ENCODE measurements at places on chromosomes 11 and 22.
A peak's percentile ranks its signal among the peaks of the same experiment; 100 is the strongest.

DNA sequence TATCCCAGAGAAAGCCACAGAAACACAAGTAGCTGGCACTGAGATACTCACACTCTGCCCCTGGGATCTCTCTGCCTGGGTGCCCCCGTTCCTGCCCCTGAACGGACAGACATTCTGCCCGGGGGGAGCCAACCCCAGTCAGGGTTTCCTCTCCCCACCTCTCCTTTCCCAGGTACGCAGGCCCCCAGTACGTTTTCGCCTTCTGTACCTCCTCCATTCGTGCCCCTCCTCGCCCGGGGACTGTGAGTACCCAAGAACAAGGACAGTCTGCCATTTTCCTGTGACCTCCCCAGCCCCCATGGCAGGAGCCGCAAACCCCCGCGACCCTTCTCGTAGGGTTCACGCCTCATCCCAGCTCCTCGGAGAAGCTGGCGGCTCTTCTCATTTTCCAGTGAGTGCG is 29.1 kb upstream of the ELFN2 start:
- no peak for DNase-seq

DNA sequence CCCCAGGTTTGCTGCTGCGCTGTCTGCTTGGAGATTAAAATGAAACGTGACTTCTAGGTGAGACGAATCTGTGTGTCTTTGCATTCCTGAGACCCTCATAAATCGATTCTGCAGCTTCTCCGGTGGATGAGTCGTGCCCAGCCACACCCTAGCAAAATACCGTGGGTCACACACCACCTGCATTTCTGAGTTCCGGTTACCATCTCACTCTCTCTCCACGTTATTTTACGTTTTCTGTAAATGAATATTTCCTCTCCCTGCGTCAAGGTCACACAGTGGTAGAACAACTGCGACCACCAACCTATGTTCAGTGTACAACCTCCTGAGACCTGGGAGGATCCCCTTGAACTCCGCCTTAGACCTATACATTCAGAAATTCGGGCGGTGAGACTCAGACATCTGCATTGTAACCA is 1.1 kb downstream of the YWHAH start:
- no peak for DNase-seq

GRCh38 chr22:46093796-46094195 is 56.5 kb upstream of the PPARA start:
- DNase-seq, result no peak

DNA sequence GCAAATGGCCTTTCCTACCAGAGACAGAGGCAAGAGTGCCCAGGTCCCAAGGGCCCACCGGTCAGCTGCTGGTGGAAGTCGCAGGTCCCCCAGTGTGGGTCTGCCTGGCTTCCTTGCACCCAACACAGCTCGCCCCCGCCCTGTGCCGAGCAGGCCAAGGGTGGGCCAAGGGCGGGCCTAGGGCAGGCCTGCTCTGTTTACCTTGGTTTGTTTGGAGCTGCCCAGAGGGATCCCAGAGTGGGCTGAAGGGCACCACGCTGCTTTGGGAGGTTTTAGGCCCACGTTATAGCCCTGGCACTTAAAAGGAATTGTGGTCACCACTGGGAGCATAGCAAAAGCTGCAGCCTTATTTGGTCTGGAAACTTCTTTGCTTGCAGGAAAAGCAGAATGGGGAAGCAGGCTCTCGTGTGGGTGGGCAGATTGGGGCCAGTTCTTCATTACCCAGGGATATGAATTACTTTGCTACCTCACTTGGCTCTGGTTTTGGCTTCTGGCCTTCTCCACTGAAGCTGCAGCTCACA is 38.0 kb downstream of the MRGPRD start:
- no peak for DNase-seq

DNA sequence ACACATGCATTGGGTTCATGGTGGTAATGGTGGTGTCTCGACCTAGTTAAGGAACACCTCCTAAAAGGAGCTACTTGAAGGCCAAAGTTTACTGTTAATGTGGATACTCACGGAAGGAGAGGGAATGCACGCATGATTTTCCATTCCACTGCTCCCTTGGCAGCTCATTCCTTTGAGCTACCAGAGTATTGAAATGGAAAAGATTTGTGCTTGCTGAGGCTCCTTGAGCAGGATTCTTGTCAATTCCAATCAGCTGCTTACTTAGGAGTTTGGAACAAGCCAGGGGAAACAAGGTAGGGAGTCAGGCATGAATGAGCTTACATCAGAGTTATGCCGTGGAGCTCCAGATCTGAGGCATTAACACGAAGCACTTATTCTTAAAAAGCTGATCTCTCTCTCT is 108.8 kb downstream of the GRIA4 start:
- no peak for DNase-seq

DNA sequence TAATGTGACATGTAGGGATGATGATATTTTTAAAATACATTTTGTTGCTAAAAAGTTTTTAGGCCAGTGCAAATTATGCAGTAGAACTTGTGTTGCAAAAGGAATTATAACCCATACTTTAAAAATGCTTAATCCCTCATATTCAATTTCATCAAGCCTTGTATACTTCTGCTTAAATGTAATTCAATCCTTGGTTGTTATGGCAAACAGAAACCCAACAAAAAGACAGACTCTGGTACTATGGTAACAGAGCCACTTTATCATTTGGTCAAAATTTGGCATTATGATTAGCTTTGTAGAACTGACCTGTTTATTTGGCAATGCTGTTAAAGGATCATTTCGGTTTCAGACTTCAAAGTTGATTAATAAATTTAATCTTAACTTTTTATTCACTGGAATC is 284.8 kb downstream of the TMEM135 start:
- DNase-seq, result no peak

DNA sequence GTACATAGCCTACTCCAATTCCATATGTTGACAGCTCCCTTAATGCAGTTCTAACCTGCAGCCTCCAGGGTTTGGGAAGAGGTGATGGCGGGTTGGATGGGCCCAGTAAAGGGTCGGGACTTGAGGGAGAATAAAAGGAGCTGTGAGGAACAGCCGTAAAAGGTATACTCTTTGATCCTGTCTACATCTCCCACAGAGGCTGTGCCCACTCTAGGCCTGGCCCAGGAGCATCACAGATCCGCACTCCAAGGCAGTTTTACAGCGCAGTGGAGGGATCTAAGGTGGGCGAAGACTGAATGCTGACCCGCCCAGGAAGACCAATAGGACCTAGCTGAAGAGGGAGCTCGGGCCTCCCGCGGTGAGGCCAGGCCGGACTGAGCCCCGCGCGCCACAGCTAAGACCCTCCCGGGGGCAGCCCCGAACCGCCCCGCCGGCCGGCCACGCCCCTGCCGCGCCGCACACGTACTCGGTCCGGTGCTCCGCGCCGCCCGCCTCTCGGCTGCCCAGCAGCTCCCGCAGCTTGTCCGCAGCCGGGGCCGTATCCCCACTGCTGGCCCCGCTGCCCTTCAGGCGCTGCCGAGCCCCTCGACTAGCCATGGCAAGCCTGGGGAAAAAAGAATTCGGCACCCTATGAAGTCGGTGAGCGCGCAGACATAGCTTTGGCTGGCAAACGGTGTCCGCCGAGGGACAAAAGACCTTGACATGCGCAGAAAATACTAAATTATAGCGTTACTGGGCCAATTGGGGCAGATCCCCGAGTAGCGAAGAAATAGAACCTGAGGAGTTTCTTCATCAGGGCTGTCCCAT is at the start of gene ALG9:
Gene ALG9 (minus strand): TSS at position 696 of the 807 bp plus-strand sequence. CDS start 99 bp downstream, at position 597.
- peak; percentile 77 for DNase-seq

DNA sequence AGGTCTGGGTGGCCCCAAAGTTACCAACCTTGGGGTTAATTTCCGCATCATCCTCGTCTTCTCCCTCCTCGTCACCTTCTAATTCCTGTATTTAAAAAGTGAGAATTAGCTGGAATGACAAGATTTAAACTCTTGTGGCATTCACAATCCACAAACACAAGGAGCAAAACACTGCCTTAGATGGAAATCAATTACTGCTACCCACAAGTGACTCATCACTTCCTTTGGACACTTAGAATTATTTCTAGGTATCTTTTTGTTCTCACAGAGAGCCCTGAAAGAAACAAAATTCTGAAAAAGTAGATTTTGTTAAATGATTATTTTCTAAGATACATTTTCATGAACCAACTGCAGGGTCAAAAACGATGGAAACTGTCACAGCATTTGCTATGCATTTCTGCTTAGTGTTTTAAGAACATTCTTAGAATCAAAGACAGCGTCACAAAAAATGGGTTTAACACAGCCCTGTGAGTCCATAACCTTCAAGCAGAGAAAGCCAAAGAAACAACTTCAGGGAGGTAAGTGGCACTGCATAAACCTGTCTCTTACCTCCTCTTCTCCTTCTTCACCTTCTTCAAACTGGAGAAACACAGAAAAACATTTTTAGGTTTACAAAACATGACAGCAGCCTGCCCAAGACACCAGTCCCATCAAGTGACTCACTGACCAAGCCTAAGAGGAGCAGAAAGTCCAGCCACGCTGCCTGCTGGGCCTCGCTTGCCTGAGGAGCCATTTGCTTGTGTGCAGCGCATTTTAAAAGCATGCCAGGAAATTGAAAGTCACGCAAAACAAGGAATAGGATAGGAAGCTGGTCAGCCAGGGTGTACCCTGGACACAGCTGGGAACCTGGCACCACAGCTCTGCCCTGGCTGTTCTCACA is 22.3 kb upstream of the PHLDA2 start:
- DNase-seq, result no peak

DNA sequence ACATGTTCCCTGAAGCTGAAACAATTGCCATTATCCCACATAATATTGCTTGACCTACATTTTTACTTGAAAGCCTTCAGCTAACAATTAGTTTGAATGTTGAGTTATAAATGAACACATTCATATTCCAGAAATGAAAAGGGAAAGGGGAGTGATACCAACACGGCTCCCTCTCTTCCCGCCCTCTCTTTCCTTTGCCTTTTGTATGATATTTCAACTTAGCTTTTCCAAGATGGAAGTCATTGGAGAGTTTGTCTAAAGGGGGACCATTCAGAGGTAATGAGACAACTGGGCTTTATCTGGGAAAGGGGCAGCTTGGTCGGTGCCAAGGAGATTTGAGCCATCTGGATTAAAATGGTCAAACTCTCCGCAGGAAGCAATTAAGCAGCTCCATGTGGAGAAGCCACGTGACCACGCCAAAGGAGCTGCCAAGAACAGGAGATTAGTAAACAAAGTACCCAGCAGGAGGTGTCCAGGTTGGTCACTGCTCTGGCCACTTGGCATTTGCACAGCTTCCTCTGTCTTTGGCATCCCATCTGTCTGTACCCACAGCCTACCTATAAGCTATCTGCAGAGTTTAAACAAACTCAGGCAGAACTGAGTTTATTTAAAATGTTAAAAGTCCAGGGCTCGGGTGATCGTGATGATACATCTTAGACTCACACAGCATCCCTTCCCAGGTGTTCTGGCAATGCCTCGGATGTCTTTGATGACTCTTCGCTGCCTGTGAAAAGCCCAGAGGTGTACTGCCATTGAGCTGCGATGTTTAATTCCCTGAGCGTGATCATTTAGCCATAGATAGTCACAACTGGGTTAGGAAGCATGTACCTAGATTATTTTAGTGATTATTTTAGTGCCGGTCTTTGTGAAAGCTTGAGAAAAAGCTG is 735.9 kb downstream of the NTM start:
- no peak for DNase-seq

- no peak for DNase-seq
Observed at GRCh38 chr22:34001701-34002466, 81.6 kb upstream of the LARGE1 start.

GRCh38 chr22:45478108-45478771 is 24.4 kb upstream of the FBLN1 start:
- no peak for DNase-seq

DNA sequence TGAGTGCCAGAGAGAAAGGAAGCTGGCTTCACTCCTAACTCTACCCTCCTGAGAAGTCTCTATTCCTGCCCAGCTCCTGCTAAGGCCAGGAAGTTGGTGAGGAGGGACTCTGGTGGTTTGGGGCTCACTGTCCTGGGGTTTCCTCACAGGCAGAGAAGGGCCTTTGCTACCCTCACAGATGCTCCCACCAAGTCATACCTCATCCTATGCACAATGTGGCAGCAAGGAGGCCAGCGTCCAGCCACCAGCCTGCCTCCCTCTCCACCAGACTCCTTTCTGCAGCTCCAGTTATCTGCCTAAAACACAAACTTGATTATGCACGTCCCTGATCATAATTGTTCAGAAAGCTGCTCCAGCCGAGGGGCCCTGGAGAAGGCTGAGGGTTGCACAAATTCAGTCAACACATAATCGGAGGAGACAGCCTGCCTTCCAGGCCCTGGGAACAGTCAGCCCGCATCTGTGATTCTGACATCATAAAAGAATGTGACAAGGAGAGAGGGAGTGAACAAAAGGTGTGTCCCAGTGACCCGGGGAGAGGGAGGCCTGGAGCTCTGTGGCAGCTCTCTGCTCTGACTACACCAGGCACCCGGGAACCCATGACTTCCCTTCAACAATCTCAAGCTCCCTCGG is 28.8 kb downstream of the DKK3 start:
- no peak for DNase-seq

DNA sequence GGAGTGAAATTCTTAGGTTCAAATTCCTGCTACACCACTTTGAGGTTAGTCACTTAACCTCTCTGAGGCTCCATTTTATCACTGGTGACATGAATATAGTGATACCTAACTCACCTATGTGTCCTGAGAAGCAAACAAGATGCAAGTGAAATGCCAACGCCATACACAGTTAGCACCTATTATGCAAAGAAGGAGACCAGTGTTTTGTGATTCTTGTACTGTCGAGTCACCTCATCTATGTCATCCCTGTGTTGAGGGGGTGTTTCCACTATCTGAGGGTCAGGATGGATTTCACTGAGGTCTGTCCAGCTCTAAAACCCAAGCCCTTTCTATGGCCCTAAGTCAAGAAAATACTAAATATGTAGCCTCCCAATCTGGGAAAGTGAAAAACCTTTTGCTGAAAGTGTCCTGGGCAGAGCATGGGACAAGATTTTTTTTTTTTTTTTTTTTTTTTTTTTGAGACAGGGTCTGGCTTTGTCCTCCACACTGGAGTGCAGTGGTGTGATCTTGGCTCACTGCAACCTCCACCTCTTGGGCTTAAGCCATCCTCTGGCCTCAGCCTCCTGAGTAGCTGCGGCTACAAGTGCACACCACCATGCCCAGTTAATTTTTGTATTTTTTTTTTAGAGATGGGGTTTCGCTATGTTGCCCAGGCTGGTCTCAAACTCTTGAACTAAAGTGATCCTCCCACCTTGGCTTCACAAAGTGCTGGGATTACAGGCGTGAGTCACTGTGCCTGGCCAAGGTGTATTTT is 5.0 kb upstream of the MCM5 start:
- DNase-seq, result no peak

GRCh38 chr11:1763336-1763795 is 361 bp downstream of the CTSD start:
- no peak for DNase-seq

GRCh38 chr11:120917559-120918239 is 106.2 kb upstream of the TBCEL start:
- DNase-seq, result no peak

- DNase-seq, result no peak
Observed at GRCh38 chr11:24965748-24966147, 468.9 kb downstream of the LUZP2 start.

DNA sequence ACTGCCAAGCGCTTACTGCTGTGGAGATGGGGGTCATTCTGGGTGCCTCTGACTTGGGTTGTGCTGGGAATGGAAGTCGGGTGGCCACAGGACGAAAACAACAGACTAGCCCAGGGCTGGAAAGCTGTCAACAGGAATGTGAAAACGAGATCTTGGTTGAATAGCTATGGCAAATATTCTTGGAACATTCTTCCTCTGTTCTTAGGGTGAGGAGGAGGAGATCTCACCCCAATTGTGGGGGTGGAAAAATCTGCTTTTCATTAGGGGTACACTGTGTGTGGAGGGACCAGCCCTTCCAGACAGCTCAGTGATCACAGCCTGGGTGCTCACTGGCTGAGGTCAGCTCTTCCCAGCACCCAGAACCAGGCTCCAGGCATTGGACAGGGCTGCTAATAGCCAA is 52.0 kb upstream of the PRSS23 start:
- no peak for DNase-seq

GRCh38 chr22:38732251-38732815 is 23.5 kb downstream of the SUN2 start:
- no peak for DNase-seq
